Parietal lobe (tissue), 2 donors: ENCODE measurements at places on chromosomes 1 and 21. TPM values are rescaled to one million over a fixed set of nuclear protein-coding genes. Genes with fewer than 3 reads are reported as not detected.

The RNU1-2 gene
- total RNA-seq, result under 0.01 TPM

The DEPDC1 gene
- total RNA-seq, result 4.7 TPM

The CNTN2 gene
- total RNA-seq, result 48.2 TPM

The FAM167B gene
- total RNA-seq, result not detected

The CIART gene
- 2.8 TPM for total RNA-seq

The TCP10L gene
- 3.4 TPM for total RNA-seq

The IL6R gene
- total RNA-seq, result 2.2 TPM

The KCND3 gene
- 17.5 TPM for total RNA-seq

The OR2M3 gene
- total RNA-seq, result 0.63 TPM

The LELP1 gene
- not detected for total RNA-seq

The CELA3B gene
- not detected for total RNA-seq

The CD1B gene
- not detected for total RNA-seq

The ADAM30 gene
- total RNA-seq, result not detected

The TBX19 gene
- total RNA-seq, result 1.6 TPM

The EFCAB7 gene
- 57.6 TPM for total RNA-seq

The NEGR1 gene
- total RNA-seq, result 34.7 TPM

The KRTAP20-4 gene
- total RNA-seq, result not detected

The IGSF9 gene
- 10.6 TPM for total RNA-seq

The ANKRD34A gene
- 2.5 TPM for total RNA-seq

The MRAP gene
- total RNA-seq, result not detected

The FALEC gene
- 1.9 TPM for total RNA-seq

The OPRD1 gene
- 0.31 TPM for total RNA-seq

The ADORA3 gene
- total RNA-seq, result 2.2 TPM

The SH2D1B gene
- not detected for total RNA-seq

The RHD gene
- not detected for total RNA-seq

The TEKT2 gene
- total RNA-seq, result 23.8 TPM

The MYBPH gene
- not detected for total RNA-seq

The SPRR1B gene
- not detected for total RNA-seq

The TLCD4 gene
- total RNA-seq, result 7.8 TPM

The CENPF gene
- total RNA-seq, result 30.0 TPM
